ENCODE measurements at places on chromosomes 3 and 15. TPM values are rescaled to one million over a fixed set of nuclear protein-coding genes. Genes with fewer than 3 reads are reported as not detected.
A peak's percentile ranks its signal among the peaks of the same experiment; 100 is the strongest.

Gene SPESP1
- not detected for total RNA-seq

DNA sequence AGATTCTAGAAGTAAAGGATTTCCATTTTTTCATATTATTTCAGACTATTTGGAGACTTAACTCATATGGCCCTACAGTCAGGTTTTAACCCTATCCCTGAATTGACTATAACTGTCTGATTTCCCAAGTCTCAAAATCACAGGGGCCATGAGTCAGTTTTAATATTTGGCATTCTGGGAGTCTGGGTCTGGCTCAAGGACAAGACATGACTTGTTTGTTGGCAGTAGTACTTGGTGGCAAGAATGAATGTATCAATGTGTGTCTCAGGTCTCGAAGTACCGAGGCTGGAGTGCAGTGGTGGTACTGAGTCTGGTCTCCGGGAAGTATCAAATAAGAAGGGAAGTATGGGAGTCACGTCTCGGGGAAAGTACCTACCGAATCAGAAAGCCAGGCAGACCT is 10.8 kb downstream of the UMPS start:
- H3K4me1 ChIP-seq: no peaks in the 10 kb centered on the region
- no peak overlapping the region for H3K27ac ChIP-seq
- DNase-seq: no peak

DNA sequence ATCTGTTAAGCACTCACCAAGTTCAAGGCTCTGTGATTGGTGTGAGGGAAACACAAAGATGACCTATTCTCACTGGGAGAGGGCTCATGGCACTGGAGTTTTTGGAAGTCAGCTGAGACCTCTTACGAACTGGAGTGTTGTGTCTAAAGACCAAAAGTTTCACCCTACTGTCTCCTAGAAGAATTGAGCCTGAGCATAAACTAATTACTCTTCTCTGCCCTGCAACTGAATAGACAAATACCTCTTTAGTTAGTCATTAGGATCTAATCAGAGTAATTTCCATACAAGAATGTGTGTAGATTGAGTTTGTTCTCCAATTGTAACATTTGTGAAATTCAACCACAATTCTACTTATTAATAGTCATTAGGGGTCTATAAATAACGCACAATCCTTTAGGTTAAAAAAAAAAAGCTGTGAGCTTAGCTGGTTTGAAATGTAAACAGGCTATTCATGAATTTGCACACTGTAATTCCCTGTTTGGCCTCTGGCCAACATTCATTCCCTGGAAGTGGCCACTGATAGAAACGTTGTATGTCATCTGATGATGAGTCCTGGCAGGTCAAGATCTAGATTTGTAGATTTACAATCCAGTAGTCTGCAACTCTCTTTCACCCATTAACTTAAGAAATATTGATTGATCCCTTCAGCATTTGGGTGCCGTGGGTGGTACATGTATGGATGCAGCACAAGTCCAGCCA is 76.8 kb upstream of the SOX14 start:
- no peaks in the 10 kb centered on the region for H3K36me3 ChIP-seq
- no peaks in the 10 kb centered on the region for H3K27me3 ChIP-seq
- DNase-seq: no peak
- no peak overlapping the region for H3K4me3 ChIP-seq
- H3K4me1 ChIP-seq: no peaks in the 10 kb centered on the region

- peaks cover 57% of the 10 kb centered on the region for H3K36me3 ChIP-seq
- peaks cover 2% of the 10 kb centered on the region for H3K27me3 ChIP-seq
- no peak overlapping the region for H3K4me3 ChIP-seq
- DNase-seq: peak; percentile 78
These were observed 10.7 kb upstream of the SPTBN5 start for GRCh38 chr15:41904541-41905005.

All from endothelial cell (in vitro differentiated cells).